Pulmonary artery endothelial cell (primary cell): ENCODE measurements at places on chromosomes 2 and 18. TPM values are rescaled to one million over a fixed set of nuclear protein-coding genes. Genes with fewer than 3 reads are reported as not detected.

ANXA4 gene
- total RNA-seq: 56.6 and 70.8 TPM in 2 replicates

GALNT14 gene
- total RNA-seq: not detected in 2 replicates

AGBL5 gene
- 18.8 and 24.3 TPM in 2 replicates for total RNA-seq

MOCOS gene
- total RNA-seq: 0.79 and 1.3 TPM in 2 replicates

LOXL3 gene
- total RNA-seq: 1.2 and 1.8 TPM in 2 replicates

HOXD13 gene
- total RNA-seq: not detected in 2 replicates

ATOH8 gene
- total RNA-seq: 5.7 and 23.8 TPM in 2 replicates

CRYGD gene
- total RNA-seq: not detected in 2 replicates

CDC42EP3 gene
- total RNA-seq: 26.1 and 35.3 TPM in 2 replicates

PDCD1 gene
- not detected in 2 replicates for total RNA-seq

CYP27A1 gene
- total RNA-seq: 10.5 and 10.9 TPM in 2 replicates

SLC5A7 gene
- not detected in 2 replicates for total RNA-seq
